Memory B cell (primary cell): ENCODE measurements at places on chromosomes 4 and X.

DNA sequence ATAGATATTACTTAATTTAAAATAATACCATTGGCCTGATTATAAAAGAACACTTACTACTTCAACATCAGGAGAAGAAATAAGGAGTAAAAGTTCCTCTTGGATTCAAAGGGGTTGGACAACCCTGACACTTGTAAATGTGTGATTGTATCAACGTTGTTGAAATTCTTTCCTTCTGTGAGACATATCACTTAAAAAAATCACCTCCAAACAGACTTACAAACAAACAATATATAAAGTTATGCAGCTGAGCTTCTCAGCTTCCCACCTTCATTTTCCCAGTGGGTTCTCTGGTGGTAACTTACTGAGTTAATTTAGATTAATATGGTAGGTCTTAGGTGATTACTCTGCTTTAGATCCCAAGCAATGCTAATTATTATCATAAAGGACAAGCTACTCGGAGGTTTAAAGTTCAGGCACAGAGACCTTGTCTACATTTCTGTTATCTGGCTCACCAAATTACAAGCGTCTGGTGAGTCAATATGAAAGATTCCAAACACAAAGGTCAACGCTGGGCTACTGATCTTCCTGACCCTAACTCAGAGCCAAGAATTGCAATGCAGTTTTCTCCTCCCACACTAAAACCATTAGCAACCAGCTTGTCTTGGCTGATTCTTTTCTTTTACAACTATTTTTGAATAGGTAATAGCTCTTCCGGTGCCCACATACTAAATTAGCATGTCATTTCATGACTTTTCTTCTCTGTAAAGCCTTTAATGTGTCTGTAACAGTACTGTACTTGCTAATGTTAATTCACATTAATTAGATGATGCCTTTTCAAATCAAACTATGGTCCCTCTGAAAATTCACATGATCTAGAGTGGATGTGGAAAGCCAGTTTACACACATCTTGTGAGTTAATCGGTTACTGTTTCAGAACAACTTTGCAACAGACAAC lies 157.6 kb downstream of the RASL11B start:
- H3K27ac ChIP-seq, result no peak overlapping the region
- H3K4me1 ChIP-seq, result peaks cover 5% of the 10 kb centered on the region
- H3K4me3 ChIP-seq, result no peak overlapping the region
- DNase-seq, result no peak
- H3K27me3 ChIP-seq, result no peaks in the 10 kb centered on the region

DNA sequence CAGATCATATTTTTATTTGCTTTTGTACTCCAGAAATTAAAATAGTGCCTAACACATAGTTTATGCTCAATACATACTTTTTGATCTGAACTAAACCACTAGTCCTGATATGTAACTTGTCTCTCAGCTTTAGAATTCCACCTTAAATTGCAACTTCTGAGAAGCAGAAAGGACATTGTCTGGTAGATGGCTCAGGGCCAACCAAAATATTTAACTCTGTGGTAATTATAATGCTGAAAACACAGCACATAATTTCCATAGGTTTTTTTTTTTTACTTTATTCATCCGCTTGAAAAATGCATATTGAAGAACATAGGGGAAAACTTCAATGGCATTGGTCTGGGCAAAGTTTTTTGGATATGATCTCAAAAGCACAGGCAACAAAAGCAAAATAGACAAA lies 59.3 kb downstream of the AREG start:
- H3K27ac ChIP-seq, result no peak overlapping the region
- peaks cover 4% of the 10 kb centered on the region for H3K4me1 ChIP-seq
- no peak overlapping the region for H3K4me3 ChIP-seq
- H3K36me3 ChIP-seq, result no peaks in the 10 kb centered on the region
- H3K27me3 ChIP-seq, result peaks cover 15% of the 10 kb centered on the region

- no peaks in the 10 kb centered on the region for H3K36me3 ChIP-seq
- H3K4me3 ChIP-seq, result no peak overlapping the region
- no peak for DNase-seq
- H3K4me1 ChIP-seq, result peaks cover 15% of the 10 kb centered on the region
- H3K27me3 ChIP-seq, result peaks cover 3% of the 10 kb centered on the region
- H3K27ac ChIP-seq, result no peak overlapping the region
Observed at GRCh38 chrX:124223524-124223923, 108.9 kb upstream of the TEX13D start.

GRCh38 chrX:104270916-104271512 lies 16.3 kb upstream of the ESX1 start:
- peaks cover 5% of the 10 kb centered on the region for H3K4me1 ChIP-seq
- peak overlapping the region; percentile 41 for H3K27ac ChIP-seq
- no peaks in the 10 kb centered on the region for H3K36me3 ChIP-seq
- no peak for DNase-seq
- H3K27me3 ChIP-seq, result peaks cover 3% of the 10 kb centered on the region

- H3K4me3 ChIP-seq, result no peak overlapping the region
- H3K27me3 ChIP-seq, result no peaks in the 10 kb centered on the region
- no peaks in the 10 kb centered on the region for H3K36me3 ChIP-seq
- DNase-seq, result no peak
Observed at GRCh38 chr4:116881077-116881476, 204.3 kb downstream of the TRAM1L1 start.

GRCh38 chr4:13910556-13910955 lies 283.0 kb upstream of the BOD1L1 start:
- H3K27ac ChIP-seq, result no peak overlapping the region
- no peaks in the 10 kb centered on the region for H3K36me3 ChIP-seq
- DNase-seq, result no peak
- no peaks in the 10 kb centered on the region for H3K27me3 ChIP-seq
- no peak overlapping the region for H3K4me3 ChIP-seq

DNA sequence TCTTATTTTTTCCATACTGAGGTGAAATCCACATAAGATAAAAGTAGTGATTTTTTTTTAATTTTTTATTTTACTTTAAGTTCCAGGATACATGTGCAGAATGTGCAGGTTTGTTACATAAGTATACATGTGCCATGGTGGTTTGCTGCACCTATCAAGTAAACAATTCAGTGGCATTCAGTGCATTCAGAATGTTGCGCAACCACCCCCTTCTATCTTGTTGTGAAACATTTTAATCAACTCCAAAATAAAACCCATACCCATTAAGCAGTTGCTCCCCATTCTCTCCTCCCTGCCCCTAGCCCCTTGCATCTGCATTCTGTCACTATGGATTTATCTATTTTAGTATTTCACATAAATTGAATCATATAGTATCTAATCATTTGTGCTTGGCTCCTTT lies 121.2 kb downstream of the KLHL13 start:
- no peaks in the 10 kb centered on the region for H3K36me3 ChIP-seq
- H3K4me3 ChIP-seq, result no peak overlapping the region
- H3K27ac ChIP-seq, result no peak overlapping the region
- DNase-seq, result no peak
- no peaks in the 10 kb centered on the region for H3K4me1 ChIP-seq
- H3K27me3 ChIP-seq, result peaks cover 3% of the 10 kb centered on the region
